Central memory CD8-positive, alpha-beta T cell (primary cell): ENCODE measurements at places on chromosomes 7 and 10.
A peak's percentile ranks its signal among the peaks of the same experiment; 100 is the strongest.

DNA sequence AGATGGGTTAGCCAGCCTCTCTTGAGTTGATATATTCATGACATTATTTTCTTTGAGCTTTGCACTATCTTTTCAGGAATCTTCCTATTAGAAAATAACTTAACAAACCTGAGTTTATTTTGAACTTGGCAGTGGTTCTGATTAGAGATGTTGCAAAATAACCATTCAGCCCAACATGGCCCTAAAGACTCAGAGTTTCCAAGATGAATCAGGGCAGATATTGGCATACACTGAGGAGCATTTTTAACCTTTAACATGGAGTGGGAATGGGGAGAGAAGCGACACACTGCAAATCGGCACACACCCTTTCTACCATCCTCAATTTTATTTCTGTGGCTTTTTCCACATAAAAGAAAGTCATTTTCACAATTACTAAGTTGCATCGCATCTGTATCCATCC lies 190.8 kb downstream of the TRIL start:
- no peak for DNase-seq

GRCh38 chr10:102229810-102230263 lies 3.7 kb downstream of the ELOVL3 start:
- peak; percentile 78 for DNase-seq

DNA sequence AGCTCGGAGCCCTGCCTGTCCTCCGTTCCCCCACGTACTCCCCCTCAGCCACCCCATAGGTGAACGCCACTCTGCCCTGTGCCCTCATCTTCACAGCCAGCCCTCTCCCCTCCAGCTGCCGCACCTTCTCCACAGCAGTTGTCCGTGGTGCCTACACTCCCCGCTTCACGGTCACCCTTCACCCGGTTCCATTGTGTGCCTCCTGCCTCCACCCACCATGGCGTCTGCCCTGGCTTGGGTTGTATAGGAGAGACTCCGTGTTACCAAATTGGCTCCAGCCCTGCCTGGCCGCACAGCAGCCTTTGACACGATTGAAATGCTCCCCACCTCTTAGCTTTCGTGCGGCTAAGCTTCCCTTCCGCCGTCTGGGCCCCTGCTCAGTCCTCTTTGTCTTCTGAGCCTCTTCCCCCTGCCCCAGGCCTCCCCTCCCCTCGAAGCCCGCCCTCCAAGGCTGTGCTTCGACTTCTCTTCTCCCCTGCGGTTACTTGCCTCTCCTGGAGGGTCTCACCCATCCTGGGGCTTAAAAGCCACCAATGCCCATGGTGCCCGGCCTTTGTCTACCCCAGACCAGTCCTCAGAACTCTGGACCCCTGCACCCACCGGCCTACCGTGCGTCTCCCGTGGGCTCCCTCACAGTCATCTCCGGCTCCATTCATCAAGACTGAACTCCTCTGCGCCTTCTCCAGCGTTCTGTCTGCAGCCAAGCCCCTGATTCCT lies 18.5 kb upstream of the NODAL start:
- DNase-seq: no peak

- DNase-seq: no peak
Measured at GRCh38 chr7:44447874-44448425, 42.5 kb downstream of the NUDCD3 start.

- DNase-seq: no peak
Measured at GRCh38 chr10:96708456-96708855, 11.9 kb downstream of the PIK3AP1 start.

DNA sequence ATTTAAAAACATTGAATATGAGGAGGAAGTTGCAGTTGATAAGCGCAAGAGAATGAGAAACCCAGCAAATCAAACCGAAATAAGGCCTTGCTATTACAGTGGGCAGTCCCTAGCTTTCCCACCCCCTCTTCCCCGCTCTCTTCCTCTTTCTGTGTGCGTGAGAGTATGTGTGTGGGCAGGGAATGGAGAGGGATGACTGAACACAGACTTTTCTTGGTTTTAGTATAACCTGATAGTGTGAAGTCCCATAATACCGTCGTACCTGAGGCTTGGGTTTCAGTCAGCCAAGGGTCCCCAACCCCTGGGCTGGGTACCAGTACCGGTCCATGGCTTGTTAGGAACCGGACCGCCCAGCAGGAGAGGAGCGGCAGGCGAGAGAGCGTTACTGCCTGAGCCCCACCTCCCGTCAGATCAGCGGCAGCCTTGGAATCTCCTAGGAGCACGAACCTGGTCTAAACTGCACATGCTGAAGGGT lies 255.3 kb downstream of the CELF2 start:
- no peak for DNase-seq

GRCh38 chr10:122341141-122341810 lies 33.2 kb upstream of the PLEKHA1 start:
- DNase-seq: no peak

DNA sequence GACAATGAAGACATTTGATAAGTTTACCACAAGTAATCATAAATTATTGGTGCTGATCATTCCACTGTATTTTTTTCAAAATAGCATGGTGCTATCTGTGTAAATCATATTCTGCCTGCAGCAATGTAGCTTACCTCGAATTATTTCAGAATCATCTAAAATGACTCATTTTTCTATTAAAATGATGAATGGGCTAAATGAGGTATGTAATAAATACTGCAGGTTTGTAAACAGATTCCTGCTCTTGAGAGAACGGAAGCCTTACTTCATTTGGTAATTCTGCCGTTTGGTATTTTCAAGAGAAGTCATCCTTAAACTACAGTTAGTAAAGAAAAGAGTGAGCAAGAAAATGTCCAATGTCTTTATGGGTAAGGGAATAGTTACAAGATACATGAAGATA lies 115.9 kb downstream of the CHCHD3 start:
- no peak for DNase-seq

- no peak for DNase-seq
Measured at GRCh38 chr10:51876503-51876902, 177.1 kb upstream of the CSTF2T start.

DNA sequence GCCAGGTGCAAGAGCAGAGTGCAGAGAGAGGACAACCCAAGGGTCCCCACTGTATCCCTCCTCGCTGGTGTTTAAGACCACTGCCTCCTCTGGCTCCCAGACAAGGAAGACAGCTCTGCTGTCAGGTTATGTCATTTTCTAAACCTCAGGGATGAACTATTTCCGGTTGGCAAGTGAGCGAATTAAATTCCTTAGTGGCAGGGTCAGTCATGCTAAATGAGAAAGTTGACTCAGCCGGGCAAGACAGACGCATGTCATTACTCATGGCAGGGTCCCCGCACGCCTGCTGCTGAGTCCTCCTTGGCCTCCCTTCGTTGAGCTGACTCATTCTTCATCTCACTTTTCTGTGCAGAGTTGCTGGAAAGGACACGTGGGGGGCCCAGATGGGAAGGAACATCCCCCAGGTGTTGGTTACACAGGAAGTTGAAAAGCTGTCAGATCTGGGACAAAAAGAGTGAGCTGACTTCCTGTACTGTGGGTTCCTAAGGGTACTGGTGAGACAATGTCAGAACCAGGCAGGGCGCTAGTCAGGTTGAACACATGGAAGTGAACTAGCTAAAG lies 47.1 kb upstream of the UCN3 start:
- DNase-seq: no peak

DNA sequence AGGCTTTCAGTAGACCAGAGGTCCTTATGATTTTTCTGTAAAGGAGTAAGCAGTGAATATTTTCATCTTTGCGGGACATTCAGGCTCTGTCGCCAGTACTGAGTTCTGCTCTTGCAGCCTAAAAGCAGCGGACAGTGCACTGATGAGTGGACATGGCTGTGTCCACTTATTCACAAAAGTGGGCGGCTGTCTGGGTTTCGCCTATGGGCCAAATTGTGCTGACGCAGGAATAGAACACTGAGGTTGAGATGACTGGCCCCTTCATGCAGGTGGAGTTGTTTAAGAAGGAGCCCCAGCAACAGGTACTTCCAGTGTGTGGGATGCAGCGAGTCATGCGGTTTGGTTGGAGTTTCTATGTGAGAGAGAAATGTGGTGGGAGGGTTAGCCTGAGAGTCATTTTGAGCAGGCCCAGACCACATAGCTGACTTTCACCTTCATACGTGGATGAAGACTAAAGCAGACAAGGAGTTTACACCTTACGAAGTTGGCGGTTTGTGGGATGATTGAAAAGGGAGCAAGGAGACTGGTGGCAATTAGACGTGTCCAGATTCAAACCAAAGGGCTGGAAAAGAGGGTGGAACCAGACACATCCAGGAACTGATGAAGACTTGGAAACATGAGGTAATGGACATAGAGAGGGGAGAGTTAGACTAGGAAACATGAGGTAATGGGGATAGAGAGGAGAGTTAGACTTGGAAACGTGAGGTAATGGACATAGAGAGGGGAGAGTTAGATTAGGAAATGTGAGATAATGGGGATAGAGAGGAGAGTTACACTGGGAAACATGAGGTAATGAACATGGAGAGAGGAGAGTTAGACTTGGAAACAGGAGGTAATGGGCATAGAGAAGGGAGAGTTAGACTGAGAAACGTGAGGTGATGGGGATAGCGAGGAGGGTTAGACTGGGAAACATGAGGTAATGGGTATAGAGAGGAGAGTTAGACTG lies 38.2 kb downstream of the WDR37 start:
- no peak for DNase-seq

- no peak for DNase-seq
Measured at GRCh38 chr7:7257899-7258692, 75.8 kb downstream of the C1GALT1 start.

GRCh38 chr10:127346604-127347003 lies 150.2 kb upstream of the INSYN2A start:
- no peak for DNase-seq

DNA sequence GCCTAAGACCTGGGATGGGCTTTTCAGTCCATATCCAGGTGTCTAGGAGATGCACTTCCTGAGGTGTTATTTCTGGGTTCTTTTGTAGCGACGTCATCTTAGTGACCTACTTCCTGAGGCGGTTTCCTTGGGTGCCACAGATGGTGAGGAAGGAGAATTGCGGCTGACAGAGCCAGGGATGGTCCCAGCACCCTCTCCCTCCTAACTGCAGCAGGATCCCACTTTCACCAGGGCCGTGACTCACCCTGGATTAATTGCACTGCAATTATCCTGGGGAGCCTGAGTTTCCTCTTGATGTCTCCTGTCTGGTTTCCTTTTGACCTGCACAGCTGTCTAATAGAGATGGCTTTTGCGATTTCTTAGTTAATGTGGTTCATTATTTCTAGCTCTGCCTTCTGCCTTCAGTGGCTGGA lies 271.7 kb downstream of the TCF7L2 start:
- no peak for DNase-seq

- no peak for DNase-seq
Measured at GRCh38 chr10:62424026-62424425, 49.9 kb downstream of the ZNF365 start.

DNA sequence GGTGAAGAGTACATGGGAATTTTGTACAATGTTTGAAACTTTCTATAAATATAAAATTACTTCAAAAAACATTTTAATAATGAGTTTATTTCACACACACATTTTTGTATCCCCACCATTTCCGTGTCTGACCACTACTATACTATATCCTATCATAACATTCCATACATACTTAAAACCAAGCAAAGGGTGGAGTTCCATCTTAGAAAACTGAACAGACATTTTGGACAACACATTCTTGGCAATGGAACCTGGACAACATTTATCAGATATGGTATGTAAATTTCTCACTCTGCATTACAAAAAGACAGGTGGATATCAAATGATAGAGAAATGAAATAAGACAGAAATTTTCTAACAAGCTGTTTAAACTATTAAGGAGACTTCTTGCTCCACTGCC lies 168.9 kb downstream of the TWIST1 start:
- DNase-seq: no peak

- no peak for DNase-seq
Measured at GRCh38 chr7:4809666-4810065, 34.2 kb downstream of the AP5Z1 start.

GRCh38 chr7:114777288-114777687 lies 144.6 kb upstream of the MDFIC start:
- no peak for DNase-seq

- no peak for DNase-seq
Measured at GRCh38 chr7:102318482-102318971, 31.9 kb downstream of the SH2B2 start.

GRCh38 chr7:131961054-131961680 lies 404.7 kb upstream of the PODXL start:
- DNase-seq: no peak

- no peak for DNase-seq
Measured at GRCh38 chr10:117107238-117107637, 30.8 kb downstream of the VAX1 start.

DNA sequence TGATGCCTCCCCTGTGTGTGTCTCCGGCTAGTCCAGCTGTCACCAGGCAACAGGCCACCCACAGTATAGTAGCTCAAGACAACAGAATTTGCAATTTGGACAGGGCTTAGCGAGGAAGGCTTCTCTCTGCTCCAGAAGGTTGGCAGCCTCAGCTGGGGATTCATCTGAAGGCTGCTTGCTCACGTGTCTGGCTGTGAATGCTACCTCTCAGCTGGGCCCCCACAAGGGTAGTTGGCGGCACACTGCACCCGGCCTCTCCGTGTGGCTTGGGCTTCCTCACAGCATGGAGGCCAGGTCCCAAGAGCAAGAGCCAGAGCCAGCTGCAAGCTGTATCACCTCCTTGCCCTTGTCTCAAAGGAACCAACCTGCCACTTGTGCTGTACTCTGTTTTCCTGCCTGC lies 19.2 kb downstream of the ECHDC3 start:
- DNase-seq: no peak

- DNase-seq: no peak
Measured at GRCh38 chr10:110967009-110967630, 47.7 kb downstream of the SHOC2 start.

DNA sequence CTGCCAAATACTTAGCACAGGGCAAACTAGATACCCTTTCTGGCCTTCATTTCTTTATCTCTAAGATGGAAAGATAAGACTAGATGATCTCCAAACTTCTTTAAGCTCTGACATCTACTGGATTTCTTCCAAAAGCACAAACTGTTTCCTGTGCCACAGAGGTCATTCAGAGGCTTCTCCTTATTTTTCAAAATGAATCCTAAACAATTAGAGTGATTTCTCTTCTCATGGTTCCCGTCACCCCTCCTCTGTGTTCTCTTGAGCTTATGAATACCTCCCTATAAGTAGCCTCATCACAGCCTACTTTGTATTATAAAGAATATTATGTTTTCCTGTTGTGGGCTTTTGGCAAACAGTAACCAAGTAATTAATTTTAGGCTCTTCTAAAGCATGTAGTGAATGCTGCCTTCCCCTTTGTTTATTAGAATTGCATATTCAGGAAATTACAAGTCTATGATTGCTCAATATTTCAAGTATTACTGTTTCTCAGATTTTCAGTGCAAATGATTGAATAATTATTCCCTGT lies 179.5 kb downstream of the REEP3 start:
- no peak for DNase-seq

DNA sequence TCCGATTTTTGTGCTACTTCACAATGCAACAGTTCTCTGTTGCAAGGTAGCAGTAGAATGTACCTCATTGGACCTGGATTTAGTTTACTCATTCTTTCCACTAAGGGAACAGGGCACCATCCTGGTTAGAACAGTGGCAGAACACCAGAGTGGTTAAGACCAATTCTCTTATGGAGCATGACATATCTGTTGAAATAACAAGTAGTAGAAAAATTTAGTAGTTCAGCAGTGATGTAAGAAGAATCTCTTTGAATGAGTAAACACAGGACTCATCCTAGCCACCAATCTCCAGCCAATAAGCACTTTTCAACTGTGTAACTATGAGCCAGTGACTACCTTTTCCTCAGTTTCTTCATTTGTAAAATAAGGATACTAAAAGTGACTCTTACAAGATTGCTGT lies 2.4 kb downstream of the ANKRD22 start:
- DNase-seq: no peak

GRCh38 chr10:89389254-89389653 lies 3.2 kb upstream of the IFIT1 start:
- DNase-seq: no peak
